ENCODE measurements at places on chromosomes 6 and 20.

GRCh38 chr6:6217855-6218758, 102.4 kb downstream of the F13A1 start:
- DNase-seq: no peak

DNA sequence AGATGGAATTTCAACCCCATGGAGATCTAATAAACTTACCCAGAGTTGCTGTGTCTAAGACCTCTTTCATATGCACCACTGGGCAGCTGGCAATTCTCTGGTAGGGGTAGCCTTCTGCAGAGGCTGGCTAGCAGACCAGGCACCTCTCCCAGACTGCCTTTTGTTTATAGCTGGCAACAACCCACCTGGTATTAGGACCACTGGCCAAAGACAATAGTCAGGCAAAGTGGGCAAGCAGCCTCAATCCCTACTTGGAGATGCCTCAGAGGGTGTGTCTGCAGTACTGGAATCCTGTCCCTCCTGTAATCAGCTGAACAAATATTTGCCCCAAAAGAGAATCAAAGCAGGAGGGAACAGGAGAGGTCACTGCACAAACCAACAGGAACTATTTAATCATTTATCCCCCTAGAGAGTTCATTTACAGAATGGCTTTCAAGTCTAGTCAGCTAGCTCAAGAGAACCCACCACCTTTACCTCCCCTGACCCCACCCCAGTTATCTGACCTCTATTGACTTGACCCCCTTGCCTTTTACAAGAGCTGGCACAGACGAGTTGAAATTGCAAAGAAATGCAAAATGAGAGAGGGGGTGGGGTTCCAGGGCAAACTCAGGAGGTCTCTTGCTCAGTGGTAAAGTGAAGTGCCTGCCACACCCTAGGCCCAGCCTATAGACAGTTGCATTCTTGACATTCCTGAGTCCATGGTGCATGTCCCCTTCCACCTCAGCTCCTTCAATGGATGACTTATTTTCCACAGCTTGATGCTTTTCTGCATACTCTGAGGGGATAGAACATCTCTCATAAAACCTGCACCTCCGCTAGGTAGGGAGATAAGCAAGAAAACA, 2.8 kb downstream of the BCL2L1 start:
- no peak for DNase-seq

DNA sequence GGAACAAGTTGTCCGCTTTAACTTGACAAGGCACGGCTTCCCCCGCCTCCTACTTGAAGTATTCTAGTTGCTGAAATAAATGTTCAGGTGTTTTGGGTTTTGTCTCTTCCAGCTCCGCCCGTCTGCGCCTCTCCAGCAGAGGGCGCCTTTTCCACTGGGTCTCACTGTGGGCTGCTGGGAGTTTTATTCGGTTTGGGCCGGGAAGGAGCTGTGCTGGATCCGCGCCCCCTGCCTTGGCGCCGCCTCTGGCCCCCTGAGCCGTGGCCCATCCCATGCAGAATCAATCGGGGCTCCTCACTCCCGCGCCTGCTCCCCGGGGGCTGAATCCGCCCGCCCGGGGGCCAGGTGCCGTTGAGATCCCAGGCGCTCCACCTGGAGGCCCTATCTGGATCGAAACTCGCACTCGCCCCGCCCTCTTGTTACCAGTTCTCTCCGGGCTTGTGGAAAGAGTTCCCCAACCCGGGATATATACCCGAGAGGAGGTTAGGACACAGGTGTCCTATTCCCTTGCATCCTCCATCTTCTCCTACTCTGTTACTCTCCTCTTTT, 51.0 kb upstream of the TCF21 start:
- DNase-seq: peak; percentile 39

- DNase-seq: no peak
Measured at GRCh38 chr6:24710519-24711303, 8.2 kb downstream of the C6orf62 start.

- no peak for DNase-seq
Measured at GRCh38 chr6:27066802-27067201, 180.7 kb upstream of the PRSS16 start.

GRCh38 chr6:53845280-53846195, 50.7 kb downstream of the LRRC1 start:
- peak; percentile 92 for DNase-seq

GRCh38 chr6:117309069-117309468, 43.7 kb downstream of the VGLL2 start:
- DNase-seq: no peak

- no peak for DNase-seq
Measured at GRCh38 chr6:30887901-30888815, 3.8 kb downstream of the DDR1 start.

DNA sequence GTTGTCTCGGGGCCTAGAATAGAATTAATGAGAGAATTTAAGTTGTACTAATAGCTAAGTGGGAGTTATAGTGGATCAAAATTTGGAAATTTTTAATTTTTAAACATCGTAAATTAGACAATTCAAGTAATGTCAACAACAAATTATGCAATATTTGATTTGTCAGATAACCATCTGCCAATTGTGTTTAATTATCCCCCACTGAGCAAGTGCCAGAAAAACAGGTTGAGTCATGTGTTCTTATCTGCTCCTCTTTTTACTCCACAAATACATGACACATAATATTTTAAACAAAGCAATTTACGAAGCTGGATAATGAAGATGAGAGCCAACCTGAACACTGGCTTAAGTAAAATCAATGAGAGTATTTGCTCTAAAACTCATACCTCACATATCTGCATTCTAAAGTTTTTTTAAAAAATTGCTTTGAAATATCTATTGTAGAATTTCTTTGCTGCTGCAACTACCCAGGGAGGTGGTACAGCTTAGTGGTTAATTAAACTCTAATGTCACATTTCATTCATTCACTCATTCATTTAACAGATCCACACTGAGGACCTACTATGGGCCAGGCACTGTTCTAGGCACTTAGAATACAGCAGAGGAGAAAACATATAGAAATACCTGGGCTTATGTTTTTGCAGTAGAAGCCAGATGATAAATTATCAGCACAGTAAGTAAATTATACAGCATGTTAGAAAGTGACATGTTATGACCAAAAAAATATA, 57.1 kb upstream of the MAP7 start:
- no peak for DNase-seq

GRCh38 chr6:121510568-121511177, 75.2 kb downstream of the GJA1 start:
- DNase-seq: no peak

- DNase-seq: no peak
Measured at GRCh38 chr20:37958856-37959520, 56.1 kb downstream of the VSTM2L start.
